ENCODE measurements at places on chromosomes 5 and 9. TPM values are rescaled to one million over a fixed set of nuclear protein-coding genes. Genes with fewer than 3 reads are reported as not detected.

DNA sequence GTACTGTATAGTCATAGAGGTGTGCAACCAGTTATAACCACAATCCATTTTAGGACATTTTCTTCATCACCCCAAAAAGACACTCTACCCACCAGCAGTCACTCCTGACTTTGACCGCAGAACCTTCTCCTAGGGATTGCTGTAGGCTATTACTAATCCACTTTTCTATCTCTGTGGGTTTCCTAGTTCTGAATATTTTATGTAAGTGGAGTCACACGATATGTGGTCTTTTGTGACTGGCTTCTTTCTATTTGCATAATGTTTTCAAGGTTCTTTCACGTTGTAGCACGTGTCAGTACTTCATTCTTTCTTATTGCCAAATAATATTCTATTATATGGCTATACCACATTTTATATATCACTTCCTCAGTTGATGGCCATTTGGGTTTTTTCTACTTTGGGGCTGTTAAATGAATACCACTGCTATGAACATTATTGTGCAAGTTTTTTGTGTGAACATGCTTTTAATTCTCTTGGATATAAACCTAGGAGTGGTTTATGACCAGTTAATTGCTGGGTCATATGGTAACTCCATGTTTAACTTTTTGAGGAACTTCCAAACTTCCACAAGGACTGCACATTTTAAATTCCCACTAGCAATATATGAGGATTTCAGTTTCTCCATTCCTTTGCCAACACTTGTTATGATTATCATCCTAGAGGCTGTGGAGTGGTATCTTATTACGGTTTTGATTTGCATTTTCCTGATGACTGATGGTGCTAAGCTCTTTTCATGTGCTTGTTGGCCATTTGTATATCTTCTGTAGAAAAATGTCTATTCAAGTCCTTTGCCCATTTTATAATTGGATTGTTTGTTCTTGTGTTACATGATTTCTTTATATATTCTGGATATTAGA lies 37.8 kb downstream of the MRRF start:
- DNase-seq, result no peak

Gene ANKRD18B
- total RNA-seq, result not detected

DNA sequence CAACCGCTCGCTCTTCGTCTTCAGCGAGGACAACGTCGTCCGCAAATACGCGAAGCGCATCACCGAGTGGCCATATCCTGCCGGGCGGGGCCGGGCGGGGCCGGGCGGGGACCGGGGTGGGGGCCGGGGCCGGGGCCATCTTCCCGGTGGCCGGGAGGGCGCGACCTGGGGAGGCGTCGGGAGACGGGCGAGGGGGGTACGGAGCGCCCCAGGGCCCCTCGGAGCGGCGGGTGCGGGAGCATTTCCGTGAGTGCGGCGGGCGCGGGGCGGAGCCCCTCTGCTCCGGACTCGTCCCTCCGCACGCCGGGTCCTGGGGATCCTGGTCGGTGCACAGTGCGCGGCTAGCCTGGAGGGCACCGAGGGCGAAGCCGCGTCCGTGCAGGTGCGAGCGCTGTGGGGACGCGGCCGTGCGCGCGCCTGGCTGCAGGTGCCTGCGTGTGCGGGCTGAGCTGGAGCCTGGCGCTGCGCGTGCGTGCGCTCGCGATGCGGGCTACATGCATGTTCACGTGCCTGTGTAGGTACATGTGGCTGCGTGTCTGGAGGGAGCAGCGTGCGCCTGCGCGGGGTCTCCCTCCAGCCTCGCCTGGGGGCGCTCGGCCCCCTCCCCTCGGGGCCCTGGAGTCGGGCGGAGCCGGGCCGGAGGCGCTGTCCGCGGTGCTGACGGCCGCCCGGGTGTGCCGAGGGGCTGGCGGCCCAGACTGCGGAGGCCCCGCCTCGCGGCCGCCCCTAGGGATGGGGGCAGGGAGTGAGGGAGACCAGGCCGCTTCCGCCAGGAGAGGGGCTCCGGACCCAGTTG lies 762 bp downstream of the CACNA1B start:
- DNase-seq, result no peak

Gene ARID3C
- total RNA-seq, result 2.1 TPM

Data from tibial nerve (tissue), 4 donors.